ENCODE measurements at places on chromosomes 2 and 18. TPM values are rescaled to one million over a fixed set of nuclear protein-coding genes. Genes with fewer than 3 reads are reported as not detected.

Gene HOXD3
- not detected for total RNA-seq

Gene ANKMY1
- total RNA-seq, result 94.8 TPM

Gene TMEM247
- not detected for total RNA-seq

Gene HSPE1
- 219 TPM for total RNA-seq

Gene GPR75
- total RNA-seq, result 1.8 TPM

Gene SLC23A3
- total RNA-seq, result 7.1 TPM

Gene FOXD4L1
- total RNA-seq, result 0.43 TPM

Gene GREB1
- 0.20 TPM for total RNA-seq

Gene SERPINB7
- 4.2 TPM for total RNA-seq

Gene GULP1
- 31.5 TPM for total RNA-seq

Gene DNAJC5G
- not detected for total RNA-seq
